ENCODE measurements at places on chromosomes 4 and X.

DNA sequence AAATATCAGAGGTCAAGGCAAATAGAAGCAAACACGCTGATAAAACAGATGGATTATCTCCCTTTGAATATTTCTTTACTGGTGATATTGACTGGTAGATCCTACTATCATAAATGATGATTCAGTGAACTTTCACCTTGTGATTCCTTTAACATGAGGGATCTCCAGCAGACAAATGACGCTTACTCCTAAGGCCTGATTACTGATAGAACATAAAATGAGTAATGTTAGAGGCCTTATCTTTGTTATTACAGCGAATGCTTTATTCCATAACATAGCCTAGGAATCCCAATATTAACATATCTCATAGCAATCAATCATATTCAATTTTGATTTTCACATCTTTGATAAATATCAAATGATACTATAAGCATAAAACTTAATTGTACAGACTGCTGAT is 152.3 kb downstream of the SLC10A7 start:
- DNase-seq = no peak

GRCh38 chrX:119698845-119699244 is 5.9 kb upstream of the SEPTIN6 start:
- no peak for DNase-seq

DNA sequence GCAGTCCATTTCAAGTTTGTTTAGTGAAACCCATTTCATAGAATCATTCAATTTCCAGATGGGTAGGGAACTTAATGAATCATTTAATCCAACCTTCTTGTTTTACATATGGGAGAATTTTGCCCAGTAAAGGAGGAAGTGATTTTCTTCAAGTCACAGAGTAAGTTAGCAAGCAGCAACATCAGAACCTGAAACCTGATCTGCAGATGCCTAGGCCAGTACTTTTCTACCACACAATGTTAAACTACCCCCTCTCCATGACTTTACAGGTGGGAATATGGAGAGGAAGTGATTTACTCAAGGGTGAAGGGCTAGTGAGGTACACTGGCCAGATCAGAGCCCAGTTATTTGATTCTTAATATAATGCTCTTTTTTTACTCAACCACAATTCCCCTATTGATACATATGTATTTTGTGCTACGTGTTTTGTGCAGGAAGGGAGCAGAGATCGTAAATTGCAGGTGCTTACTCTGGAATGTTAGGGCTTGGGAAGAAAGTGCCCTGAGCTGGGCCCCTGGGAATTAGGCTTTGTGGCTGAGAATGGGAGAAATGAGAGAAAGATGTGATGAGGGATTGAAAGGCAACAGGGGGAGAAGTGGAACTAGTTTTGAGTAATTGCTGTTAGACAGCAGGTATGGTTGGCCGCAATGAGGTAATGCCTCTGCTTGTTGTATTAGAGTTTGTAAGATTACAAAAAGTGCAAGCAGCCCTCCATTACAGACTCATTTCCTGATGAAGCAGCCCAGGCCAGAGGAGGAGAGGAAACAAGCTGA is 6.8 kb downstream of the LHFPL1 start:
- no peak for DNase-seq

DNA sequence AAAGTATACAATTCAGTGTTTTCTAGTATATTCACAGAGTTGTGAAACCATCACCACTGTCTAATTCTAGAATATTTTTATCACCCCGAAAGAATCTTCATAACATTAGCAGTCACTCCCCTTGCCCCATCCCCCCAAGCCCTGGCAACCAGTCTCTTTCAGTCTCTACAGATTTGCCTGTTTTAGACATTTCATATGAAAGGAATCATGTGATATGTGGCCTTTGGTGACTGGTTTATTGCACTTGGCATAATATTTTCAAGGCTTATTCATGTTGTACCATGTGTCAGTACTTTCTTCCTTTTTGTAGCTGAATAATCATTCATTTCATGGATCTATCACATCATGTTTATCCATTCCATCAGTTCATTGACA is 371.7 kb downstream of the AFF2 start:
- DNase-seq = no peak

- no peak for DNase-seq
Observed at GRCh38 chr4:3634894-3635820, 102.9 kb upstream of the LRPAP1 start.

- no peak for DNase-seq
Observed at GRCh38 chr4:111530446-111530845, 614.8 kb upstream of the FAM241A start.

GRCh38 chr4:172898715-172899114 is 269.9 kb upstream of the GALNT7 start:
- no peak for DNase-seq

All from right lobe of liver (tissue), 6 donors.